HCT116 (cell line): ENCODE measurements at places on chromosomes 11 and 22.
A peak's percentile ranks its signal among the peaks of the same experiment; 100 is the strongest.

DNA sequence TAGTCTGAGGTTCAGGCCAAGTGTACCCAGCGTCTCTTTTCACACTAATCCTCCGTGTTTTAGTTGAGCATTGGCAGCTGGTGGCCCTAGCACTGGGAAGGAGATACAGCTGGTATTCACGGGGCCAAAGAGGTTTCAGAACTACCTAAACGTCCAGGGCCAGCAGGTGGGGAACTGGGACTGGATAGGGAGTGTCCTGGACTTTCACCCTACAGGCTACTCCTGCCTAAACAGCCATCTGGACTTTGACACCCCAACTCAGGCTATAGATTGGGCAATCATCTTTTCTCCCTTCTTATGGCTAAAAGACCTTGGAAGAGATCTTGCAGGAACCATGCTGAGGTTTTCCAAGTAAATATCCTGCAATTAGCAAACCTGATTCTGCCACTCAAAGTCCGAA is 2.8 kb downstream of the SPON1 start:
- DNase-seq: no peak

- DNase-seq: no peak
These were observed 138.4 kb upstream of the DDI1 start for GRCh38 chr11:103898065-103898464.

- no peak for DNase-seq
These were observed 7.4 kb downstream of the TOLLIP start for GRCh38 chr11:1302041-1302460.

DNA sequence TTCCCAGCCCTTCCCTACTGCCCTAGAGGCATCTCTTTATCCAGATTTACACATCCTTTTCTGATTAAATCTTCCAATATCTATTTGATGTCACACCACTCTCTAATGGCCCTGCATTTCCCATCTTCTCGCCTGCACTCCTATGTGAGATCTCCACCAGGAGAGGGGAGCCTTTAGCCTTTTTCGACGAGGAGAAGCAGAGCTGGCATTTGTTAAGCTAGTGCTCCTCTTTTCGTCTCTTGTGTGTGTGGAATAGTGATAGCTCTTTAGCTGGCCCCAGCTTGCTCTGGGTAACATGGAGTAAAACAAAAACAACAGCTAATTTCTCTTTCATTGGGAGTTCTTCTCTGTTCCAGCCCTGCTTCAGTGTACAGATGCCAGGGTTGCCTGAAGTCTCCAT is 536.5 kb downstream of the NTM start:
- no peak for DNase-seq

DNA sequence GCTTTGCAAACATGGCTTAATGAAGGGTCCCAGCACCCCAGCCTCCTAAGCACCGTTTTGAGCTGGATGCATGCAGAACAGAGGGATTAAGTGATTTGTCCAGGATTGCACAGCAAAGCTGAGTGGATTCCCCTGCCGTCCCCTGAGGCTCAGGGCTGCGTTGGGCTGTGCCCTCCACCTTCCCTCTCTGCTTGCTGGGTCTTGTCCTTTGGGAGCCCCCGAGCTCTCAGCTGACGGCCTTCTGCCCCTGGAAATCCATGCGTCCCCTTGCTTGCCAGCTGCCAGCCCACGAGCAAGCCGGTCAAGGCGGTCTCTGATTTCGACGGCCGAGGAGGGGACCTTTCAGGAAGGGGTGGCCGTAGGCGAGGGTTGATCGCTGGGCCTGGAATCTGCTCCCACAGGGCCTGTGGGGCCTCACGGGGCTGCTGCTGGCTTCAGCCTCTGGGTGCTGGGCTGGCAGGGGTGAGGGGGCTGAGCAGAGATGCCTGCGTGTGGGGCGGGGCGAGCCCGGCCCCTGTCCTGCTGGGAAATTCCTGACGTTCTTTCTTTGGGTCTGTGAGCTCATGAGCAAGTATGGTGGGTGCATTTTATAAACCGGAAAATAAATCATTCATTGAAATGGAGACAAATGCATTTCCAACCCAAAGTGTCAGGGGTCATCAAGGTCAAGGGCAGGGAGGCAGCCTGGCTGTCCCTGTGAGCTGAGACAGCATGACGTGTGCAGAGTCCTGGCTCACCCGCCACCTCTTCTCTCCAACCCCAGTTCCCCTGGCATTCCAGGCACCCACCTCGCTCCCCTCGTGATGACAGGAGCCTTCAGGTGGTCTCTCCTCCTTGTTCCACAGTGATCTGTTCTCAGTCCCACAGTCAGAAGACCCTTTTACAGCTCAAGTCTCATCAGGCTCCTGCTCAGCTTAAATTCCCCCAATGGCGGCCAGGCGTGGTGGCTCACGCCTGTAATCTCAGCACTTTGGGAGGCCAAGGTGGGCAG is 28.1 kb downstream of the FGF4 start:
- DNase-seq: no peak

DNA sequence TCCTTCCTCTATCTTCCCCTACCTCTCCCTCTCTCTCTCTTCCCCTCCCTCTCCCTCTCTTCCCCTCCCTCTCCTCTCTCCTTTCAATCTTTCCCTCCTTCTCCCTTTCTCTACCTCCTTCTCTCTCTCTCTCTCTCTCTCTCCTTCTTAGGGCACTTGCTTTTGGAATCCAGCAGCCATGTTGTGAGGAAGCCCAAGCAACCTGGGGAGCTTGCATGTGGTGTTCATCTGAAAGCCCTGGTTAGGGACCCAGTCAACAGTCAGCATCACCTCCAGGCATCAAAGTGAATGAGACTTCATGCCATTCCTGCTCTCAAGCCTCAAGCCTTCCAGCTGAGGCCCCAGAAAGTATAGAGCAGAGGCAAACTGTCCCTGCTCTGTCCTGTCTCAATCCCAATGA is 65.6 kb upstream of the SHISAL1 start:
- no peak for DNase-seq

DNA sequence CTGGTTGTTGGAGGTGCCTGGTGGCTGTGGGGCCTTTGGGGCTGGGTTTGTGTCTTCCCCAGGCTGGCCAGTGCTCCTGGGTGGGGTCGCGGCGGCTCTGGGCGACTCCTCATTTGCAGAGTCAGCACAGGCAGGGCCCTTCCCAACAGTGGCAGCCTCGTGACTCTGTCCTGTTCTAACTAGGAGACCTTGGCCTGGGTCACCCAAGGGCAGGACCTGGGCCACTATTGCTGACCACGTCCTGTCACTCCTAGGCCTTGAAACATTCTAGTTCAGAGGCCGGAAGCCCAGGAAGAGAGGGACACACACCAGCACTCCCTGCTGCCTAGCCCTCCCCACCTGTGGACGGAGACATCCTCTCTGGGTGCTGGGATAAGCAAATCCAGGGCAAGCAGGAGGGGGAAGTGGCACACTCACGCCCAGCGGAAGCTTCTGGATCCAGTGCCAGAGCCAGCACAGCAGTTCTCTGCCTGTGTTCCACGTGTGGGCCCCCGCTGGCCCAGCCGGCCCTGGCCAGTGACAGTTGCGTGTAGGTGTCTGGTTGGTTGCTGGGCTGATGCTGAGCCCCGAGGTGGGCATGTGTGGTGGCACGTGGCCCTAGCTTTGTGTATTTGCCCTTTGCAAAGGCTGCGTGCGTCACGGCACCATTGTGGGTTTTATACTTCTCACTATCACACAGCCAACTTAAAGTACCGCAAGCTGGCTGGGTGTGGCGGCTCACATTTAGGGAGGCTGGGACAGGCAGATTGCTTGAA is 4.3 kb upstream of the CHID1 start:
- no peak for DNase-seq

DNA sequence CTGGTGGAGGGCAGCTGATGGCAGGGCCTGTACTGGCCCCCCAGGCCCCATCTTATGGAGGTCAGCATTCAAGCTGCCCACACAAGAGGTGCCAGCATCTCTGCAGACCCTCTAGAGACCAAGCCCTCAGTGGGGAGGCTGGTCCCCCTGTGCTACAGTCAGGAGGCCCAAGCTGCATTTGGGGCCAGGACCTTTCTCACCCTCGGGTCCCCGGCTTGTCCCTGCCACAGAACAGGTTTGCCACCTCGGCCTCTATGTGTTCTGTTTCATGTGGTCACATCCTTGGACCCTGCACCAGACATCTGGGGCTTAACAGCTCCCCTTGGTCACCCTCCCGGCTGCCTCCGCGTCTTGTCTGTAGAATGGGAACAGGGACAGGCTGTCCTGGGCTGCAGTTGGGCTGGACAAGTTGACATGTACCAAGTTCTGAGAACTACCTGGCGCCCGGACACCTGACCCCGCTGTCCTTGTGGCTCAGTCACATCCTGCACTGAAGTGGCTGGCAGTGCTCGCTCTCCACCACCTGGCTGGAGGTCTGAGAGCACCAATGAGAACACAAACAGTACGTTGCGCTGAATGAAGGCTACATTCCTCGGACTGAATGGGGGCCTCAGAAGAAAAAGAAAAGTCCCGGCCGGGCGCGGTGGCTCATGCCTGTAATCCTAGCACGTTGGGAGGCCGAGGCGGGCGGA is 2.7 kb upstream of the PLXNB2 start:
- no peak for DNase-seq

DNA sequence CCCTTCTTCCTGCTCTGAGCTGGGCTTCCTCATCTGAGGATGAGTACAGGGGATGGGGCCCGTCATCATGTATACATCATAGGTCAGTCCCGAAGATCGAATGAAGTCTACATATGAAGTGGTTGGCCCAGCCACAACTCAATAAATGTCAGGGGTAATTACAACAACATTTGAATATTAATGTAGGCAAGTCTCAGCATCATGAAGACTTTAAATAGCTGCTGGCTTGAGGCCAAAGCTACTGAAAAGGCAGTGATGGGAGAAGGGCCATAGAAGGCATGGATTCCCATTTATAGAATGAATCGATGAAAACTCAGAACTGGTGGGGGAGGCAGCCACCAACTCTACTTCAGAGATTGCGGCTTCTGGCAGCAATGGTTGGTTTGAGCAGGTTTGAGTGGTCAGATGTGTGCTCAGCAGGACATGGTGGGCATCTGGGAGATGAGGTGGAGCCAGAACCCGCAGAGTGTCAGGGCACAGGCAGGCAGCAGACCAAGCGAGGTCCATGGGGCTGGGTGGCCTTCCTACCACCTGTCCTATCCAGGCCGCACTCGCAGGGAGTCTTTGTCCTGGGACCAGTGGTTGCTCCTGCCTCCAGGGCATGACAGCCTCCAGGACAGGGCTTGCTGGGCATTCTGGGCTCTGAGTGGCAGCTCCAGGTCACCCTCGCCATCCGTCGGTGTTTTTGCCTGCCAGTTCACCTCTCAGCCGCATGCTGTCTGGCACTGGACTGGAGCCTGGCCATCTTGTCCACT is 919.1 kb downstream of the TBC1D22A start:
- no peak for DNase-seq

GRCh38 chr11:88043149-88043548 is 132.1 kb downstream of the RAB38 start:
- no peak for DNase-seq

DNA sequence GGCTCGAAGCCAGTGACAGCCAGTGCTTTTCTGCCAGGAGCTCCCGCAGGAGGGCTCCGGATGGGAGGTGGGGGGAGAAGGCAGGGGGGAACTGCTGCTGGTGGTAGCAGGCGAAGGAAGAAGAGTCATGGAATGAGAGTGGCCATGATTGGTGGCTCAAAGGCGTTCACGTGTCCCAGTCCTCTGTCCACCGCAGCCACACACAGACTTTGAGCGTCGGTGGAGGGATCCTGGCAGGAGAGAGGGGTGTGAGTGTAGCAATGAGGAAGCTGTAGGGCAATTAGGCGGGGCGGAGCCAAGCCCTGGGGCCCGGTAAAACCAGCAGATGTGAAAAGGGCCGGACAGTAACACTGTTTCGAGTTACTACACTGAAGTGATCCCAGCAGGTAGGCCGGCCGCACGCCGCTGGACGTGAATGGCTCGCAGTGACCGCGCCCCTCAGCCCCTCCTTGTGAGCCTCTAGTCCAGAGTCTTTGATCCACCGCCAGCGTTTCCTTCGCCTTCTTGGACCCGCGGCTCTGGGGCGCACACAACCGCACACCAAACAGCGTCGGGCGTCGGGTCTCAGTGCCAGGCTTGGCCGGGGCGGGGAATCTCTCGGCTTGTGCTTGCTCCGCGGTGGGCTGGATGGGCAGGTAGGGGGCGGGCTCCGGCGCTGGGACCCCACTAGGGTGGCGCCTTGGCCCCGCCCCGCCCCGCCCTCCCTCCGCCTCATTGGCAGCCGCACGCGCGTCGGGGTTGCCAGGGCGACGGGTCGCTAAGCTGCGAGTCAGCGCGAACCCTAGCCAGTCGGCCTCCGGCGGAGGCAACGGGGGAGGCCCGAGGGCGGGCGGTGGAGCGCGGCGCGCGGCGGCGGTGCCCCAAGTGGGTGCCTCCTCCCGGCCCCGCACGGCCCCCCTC is at the start of gene LRRC10B:
TSS of gene LRRC10B (plus strand) at position 788 of the 900 bp plus-strand sequence. CDS start 250 bp downstream, outside the sequence.
- DNase-seq: peak; percentile 52

- DNase-seq: no peak
These were observed 575.3 kb upstream of the B3GAT1 start for GRCh38 chr11:134987223-134987768.

- no peak for DNase-seq
These were observed 225.2 kb downstream of the BUD13 start for GRCh38 chr11:116547571-116547970.

DNA sequence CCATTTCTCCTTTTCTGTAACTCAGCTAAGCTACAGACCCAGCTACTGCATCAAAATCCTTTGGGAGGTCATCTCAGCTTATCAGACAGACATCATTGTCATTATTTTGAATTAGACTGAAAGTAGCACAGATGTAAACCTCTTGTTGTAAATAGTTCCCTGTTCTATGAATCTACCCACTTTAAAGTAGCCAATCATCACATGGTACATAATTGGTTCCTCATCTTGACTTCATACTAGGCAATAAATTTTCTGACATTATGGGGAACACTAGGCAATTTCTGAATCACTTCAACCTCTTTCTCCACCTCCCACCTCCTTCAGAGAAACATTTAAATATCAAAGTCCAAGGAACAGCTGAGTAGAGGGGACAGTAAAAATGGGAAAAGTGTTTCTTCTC is 47.9 kb downstream of the MPPED2 start:
- DNase-seq: no peak

GRCh38 chr11:112877581-112877980 is 83.6 kb upstream of the NCAM1 start:
- DNase-seq: no peak

GRCh38 chr11:1546077-1546535 is 26.0 kb downstream of the DUSP8 start:
- no peak for DNase-seq

- no peak for DNase-seq
These were observed 12.7 kb upstream of the PRSS23 start for GRCh38 chr11:86787656-86788055.

DNA sequence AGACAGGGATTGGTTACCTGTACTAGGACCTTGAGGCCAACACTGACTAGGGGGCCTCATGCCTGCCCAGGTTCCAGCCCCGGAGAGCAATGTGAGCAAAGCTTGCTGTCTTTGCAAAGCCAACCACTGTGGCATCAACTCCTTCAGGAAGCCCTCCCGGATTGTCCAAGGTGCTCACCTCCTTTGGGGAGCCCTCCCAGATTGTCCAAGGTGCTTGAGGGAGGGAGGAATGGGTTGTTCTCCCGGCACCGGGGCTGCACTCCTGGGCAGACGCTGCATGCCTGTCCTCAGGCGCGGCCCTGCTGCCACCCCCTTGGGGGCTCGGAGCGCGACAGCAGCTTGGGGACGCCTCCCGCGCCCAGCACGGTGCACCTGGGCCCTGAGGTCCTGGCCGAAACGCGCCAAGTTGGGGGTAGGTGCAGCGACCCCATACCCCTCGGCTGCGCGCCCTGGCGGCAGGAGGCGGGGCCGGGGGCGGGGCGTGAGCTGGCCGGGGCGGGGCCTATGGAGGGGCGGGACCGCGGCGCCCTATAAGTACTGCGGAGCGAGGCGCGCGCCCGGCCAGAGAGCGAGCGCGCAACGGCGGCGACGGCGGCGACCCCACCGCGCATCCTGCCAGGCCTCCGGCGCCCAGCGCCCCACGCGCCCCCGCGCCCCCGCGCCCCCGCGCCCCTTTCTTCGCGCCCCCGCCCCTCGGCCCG is at the start of gene CD81:
TSS of gene CD81 (plus strand) at position 560 of the 701 bp plus-strand sequence. CDS start 240 bp downstream, outside the sequence.
- DNase-seq: no peak

GRCh38 chr11:7480113-7480512 is 5.2 kb upstream of the OLFML1 start:
- no peak for DNase-seq
